Right renal pelvis (tissue), 4 donors: ENCODE measurements at places on chromosomes 6 and 20. TPM values are rescaled to one million over a fixed set of nuclear protein-coding genes. Genes with fewer than 3 reads are reported as not detected.

Gene TMEM74B
- polyA plus RNA-seq, result 4.0 TPM

Gene RIMS1
- 2.0 TPM for polyA plus RNA-seq

Gene PCK1
- 9.3 TPM for polyA plus RNA-seq

Gene NRN1
- 6.6 TPM for polyA plus RNA-seq

Gene GPR63
- 3.5 TPM for polyA plus RNA-seq

Gene RBPJL
- not detected for polyA plus RNA-seq

Gene DDX43
- 0.99 TPM for polyA plus RNA-seq
